ENCODE measurements at places on chromosomes 4 and X.
A peak's percentile ranks its signal among the peaks of the same experiment; 100 is the strongest.

- no peak for DNase-seq
Observed at GRCh38 chr4:186760576-186760975, 36.9 kb upstream of the FAT1 start.

DNA sequence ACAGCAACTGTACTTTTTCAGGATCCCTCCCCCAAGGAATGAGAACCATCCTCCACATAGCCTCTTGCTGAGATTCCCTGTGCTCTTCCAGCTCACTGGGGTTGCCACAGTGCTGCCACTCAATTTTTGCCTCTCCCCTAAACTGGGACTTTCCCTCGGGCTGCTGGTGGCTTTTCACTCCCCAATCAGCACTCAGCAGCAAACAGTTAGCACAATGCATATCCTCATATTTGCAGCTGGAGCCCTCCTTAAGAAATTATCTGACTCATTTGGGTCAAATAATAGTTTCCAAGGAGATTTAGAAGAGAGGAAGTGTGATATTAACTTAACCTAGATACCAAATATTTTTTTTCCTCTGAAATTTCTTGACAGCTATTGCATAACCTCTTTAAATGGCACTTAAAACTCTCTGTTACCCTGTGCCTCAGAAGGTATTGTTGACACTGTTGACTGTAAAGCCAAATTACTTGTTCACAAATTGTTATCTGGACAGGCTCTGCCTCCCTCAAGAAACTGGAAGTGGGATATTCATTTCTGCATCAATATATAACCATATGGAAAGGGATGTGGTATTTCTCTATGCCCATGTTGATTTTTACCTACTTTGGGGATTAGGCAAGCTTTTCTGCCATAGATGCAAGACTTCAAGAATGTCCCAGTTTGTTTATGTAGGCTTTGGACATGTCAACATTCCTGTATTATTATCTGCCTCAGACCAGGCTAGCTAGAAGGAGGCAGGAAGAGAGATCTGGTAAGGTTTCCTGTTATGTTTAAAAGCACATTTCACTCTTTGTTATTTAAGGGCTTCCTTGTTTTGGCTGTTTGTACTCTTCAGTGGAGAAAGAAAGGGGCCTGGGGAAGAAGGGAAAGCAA lies 58.0 kb downstream of the SEPTIN11 start:
- DNase-seq, result peak; percentile 65

DNA sequence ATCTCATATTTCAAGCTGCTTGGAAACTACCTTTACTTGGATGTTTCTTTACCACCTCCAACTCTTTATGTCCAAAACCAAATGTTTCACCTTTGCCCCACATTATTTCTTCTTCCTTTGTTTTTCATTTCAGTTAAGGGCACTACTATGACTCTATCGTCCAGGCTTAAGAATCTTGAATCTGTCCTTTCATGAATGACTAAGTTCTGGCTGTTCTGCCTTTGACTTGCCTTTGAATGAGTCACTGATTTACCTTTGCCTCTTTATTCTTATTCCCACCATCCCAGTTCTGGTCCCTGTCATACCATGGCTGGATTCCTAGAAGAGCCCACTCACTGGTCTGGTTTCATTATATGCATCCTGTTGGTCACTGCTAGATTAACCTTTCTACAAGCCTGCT lies 30.6 kb upstream of the PLAC1 start:
- no peak for DNase-seq

- DNase-seq, result no peak
Observed at GRCh38 chr4:174040287-174040686, 243.2 kb downstream of the FBXO8 start.

- DNase-seq, result no peak
Observed at GRCh38 chr4:6944301-6945051, 34.9 kb downstream of the TBC1D14 start.

DNA sequence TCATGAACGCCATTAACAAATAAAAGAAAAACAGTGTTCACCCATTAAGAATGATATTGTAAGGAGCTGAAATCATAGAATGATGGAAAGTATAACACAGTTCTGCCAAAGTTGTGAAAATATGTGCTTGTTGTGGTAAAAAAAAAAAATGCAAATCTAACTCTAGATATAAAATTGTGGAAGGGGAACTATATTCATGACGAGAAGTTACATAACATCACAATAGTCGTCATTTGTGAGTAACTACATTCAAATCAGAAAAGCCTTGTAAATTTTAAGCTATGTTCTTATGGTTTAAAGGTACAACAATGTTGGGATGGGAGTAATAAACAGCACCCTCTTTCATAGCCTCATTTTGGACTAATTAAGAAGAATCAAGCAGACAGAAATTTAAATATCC lies 57.6 kb upstream of the PRDM8 start:
- no peak for DNase-seq

GRCh38 chrX:47184486-47184885 lies 9.1 kb upstream of the UBA1 start:
- DNase-seq, result no peak

GRCh38 chrX:113726466-113726865 lies 857.4 kb upstream of the HTR2C start:
- no peak for DNase-seq

GRCh38 chrX:327660-328126 lies 9.1 kb upstream of the GTPBP6 start:
- no peak for DNase-seq

GRCh38 chr4:27010334-27010940 lies 149.8 kb downstream of the STIM2 start:
- peak; percentile 71 for DNase-seq

DNA sequence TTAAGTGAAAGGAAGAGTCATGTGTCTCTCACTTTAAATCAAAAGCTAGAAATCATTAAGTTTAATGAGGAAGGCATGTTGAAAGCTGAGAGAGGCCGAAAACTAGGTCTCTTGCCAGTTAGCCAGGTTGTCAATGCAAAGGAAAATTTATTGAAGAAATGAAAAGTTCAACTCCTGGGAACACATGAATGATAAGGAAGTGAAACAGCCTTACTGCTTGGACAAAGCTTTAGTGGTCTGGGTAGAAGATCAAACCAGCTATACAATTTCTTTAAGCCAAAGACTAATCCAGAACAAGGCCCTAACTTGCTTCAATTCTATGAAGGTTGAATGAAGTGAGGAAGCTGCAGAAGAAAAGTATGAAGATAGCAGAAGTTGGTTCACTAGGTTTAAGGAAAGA lies 24.9 kb downstream of the RHOH start:
- DNase-seq, result no peak

DNA sequence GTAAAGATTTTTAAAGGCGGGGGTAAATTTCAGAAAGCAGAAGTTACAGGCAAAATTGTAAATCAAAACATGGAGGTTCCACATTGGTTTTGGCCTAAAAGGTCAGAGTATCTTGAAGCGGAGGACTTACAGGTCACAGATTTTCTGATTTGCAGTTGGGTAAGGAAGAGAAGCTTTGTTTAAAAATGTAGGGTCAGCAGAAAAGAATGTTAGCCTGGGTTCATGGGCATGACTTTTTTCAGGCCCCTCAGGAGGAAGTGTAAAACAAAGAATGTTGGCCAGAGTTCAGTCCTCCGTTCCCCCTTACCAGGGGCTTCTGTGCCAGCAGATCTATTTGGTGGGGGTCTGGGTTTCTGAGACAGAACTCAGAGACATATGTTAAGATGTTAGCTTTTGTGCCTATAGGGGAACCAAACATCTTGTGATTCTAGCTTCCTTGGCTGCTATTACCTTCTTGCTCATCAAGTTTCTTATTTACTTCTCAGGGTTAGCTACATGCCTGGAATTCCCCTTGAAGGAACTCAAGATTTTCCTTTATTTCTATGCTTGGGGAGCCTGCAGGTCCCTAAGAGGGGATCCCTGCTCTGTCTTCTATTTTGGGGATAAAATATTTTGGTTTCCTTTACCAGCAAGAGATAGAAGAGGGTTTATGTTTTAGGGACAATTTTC lies 160.3 kb downstream of the ANK2 start:
- DNase-seq, result no peak

GRCh38 chrX:68808686-68809357 lies 20.0 kb upstream of the EFNB1 start:
- DNase-seq, result no peak

Data from CD4-positive, alpha-beta T cell treated with Interleukin-17A for 1 hour (primary cell).